ENCODE measurements at places on chromosomes 4 and X.

DNA sequence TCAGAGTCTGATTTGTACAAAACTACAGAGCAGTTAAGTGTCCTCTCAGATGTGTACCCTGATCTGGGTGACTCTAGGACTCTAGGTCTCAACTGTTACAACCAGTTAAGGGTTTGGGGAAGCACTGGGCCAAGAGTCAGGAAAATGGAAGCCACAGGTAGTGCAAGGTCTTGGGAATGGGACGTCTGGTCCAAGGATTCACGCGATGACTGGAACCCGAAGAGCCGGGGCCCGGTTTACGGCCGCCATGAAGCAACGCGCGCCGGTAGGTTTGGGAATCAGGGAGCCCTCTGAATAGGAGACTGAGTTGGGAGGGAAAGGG lies 321 bp upstream of the HPRT1 start:
- DNase-seq, result no peak

- no peak for DNase-seq
These were observed 31.9 kb downstream of the MGAT4D start for GRCh38 chr4:140466146-140466545.

DNA sequence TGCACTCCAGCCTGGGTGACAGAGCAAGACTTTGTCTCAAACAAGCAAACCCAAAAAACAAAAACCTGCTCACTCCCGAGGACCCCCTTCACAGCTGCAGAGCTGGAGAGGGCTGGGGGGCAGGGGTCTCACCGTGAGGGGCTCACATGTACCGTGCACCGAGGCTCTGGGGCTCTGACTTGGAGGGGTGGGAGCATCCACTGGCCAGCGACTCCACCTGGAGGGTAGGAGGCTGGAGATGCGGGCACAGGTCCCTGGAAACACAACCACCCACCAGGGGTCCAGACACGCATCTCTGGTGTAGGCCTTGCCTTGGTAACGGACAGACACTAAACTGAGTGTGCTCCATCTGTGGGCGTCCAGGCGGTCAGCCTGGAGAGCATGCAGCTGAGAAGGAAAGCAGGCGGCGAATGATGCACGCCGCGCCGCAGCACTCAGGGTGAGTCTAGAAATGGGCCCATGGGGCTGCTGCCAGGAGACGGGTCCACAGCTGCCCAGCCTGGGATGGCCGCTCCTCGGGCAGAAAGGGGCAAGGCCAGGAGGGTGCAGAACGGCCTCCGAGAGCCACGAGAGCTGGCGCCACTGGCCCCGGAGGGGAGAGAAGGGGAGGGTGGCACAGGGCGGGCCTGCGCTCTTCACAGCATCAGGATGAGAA lies 26.1 kb downstream of the PPP2R3B start:
- no peak for DNase-seq

DNA sequence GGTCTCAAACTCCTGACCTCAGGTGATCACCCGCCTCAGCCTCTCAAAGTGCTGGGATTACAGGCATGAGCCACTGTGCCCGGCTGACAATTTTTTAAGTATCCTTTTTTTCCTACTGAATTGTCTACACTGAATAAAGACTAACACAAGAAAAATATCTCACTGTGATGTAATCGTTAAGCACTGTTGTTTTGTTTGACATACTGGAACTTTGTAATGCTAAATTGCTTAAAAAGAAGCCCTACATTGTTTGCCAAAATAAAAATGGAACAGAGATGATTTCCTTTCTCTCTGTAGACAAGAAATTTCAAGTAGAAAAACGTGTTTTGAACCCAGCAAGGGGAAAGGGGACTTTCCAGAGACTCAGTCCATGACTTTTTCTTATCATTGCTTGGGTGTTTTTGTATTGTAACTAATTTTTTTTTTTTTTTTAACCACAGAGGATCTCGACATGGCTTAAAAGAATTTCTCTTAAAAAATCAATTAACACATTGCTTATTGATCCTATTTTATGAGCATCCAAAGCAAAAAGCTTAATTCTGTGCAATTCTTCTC lies 74.9 kb downstream of the TMEM156 start:
- no peak for DNase-seq

GRCh38 chr4:168138143-168138542 lies 45.8 kb downstream of the ANXA10 start:
- no peak for DNase-seq

GRCh38 chrX:107699616-107700015 lies 71.3 kb downstream of the PRPS1 start:
- DNase-seq, result no peak

GRCh38 chr4:77728420-77728819 lies 90.7 kb downstream of the CNOT6L start:
- no peak for DNase-seq

DNA sequence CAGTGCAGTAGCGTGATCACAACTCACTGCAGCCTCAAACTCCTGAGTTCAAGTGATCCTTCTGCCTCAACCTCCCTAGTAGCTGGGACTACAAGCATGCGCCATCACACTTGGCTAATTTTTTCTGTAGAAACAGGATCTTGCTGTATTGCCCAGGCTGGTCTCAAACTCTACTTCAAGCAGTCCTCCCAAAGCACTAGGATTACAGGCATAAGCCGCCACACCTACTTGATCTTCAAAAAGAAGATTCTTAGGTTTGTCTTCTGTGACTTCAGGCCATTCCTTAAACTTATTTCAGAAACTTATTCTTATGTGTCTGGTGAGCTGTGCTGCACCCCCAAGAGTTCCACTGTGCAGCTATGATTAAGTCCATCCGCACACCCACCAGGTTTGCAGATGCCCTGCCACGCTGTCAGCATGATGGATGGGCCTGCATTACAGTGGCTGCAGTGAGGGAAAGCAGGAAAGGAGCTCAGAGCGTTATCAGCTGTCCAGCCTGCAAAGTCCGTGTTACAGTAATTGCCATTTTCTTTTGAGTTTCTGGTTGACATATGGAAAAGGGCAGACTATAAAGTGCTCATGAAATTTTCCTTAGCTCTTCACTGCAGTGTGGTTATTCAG lies 146.6 kb downstream of the AASDH start:
- no peak for DNase-seq

DNA sequence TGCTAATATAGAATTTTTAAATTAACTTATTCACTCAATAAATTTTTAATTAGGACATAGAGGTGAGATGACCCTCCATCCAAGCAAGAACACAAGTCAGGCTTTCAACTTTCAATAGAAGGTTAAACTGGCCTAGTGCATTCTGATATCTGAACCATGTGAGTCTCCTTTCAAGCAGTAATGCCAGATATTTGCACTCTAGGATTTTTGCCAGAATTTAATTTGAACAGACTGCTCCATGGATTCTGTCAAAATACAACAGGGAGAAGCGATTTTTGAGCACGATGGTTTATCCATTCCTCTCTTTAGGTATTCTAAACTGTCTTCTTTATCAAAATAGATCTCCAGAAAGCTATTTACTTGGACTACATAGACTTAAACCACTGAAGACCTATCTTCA lies 72.0 kb upstream of the DCLK2 start:
- DNase-seq, result no peak

- no peak for DNase-seq
These were observed 345.7 kb downstream of the ARHGAP10 start for GRCh38 chr4:148077581-148077980.

- DNase-seq, result no peak
These were observed at the start of gene HEPH for GRCh38 chrX:66163849-66164411. HEPH (plus strand) TSS chrX:66164247; CDS start chrX:66170571, 6,324 bp downstream.

GRCh38 chrX:68199062-68199848 lies 234.0 kb downstream of the OPHN1 start:
- DNase-seq, result no peak

DNA sequence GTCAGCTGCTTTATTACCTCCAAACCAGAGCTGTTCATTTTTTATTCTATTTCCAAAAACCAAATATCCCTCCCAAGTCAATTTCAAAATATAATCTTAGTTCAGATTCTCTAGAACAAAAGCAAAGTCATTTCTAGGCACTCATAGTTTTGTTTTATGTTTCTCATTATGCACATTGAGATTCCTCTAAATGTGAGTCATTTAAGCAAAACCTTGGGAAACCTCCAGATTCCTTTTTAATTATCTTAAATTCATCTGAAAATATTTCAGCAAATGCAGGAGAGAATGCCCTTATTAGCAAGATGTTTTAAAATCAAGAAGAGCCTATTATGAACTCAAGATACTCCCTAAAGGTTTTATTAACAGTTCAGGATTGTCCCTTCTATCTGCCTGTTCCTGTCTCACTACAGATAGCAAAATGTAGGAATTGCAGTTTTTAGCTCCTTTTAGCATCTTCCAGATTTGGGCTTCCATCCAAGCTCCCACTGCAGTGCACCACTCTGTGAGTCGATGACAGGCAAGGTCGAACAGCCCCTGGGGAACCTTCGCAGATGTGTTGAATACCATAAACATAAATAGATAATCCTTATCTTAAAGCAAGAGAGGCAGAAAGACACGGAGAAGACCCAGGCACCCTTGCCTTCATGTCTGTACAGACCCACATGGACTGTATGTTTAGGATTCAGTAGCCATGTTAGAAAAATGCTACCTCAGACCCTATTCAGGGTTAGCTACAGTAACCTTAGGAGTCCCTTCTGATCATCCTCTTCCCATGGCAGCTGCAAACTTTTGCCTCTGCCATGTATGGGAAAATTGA lies 11.3 kb upstream of the SLC9A7 start:
- no peak for DNase-seq

GRCh38 chrX:1932231-1932630 lies 317.4 kb downstream of the ASMT start:
- DNase-seq, result no peak

DNA sequence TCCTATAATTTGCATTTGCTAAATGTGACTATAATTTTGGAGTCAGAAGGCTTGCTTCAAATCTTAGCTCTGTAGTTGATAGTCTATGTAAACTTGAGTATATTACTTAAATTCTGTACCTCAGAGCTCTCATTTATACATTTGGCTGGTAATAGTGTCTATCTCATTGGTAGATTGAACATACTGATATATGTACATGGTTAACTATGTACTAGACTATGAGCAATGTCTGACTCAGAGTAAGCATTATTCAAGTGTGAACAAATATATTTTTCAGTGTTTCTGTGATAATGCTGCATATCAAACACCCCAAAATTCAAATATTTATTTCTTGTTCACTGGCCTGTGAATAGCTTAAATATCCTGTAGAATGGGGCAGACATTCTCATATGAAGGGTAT lies 1568.9 kb upstream of the PABPC4L start:
- no peak for DNase-seq

- DNase-seq, result no peak
These were observed 9.1 kb downstream of the WFS1 start for GRCh38 chr4:6278801-6279197.

GRCh38 chr4:186761393-186761792 lies 37.7 kb upstream of the FAT1 start:
- DNase-seq, result no peak

DNA sequence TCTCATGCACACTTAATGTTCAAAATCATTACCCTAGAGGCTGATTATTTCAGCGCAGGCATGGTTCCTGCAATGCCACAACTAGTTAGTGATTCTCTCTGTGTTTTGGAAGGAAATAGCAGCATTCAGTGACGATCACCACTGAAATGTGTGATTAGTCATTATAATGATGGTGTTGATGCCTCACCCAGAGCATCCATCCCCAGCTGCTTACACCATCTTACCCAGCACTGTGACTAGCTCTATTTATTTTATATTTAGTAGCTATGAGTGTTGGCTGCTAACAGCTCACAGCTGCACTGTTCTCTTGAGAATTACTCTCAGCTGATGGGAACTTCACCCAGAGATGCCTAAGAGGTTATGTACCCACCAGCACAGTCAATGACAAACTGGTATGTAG lies 60.5 kb upstream of the TSPAN7 start:
- DNase-seq, result no peak

DNA sequence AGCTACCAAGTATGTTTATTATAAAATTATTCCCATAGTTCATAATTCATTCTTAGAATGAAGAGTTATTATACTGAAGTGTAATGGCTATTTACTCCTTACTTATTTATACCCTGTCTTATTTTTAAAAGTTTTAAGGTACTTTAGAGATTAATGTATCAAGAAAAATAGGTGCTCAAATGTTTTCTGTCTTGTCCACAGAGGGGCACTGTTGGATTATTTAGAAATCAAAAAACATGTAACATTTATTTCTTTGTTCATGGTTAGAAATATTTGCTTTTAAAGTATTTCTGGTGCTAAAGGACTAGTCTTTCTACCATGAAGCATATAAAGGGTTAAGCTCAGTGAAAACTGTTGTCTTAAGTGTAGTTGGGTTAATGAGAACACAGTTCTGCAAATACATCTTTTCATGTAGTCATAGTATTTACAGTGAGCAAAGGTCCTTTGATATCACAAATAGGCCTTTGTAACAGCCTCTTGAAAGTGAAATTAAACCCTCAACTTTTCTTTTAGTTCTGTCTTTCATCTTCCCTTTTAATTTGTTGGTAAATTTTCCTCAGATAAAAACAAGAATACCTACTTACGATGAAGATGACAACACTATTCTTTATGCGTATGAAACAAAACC lies 7.7 kb downstream of the SCML1 start:
- no peak for DNase-seq

DNA sequence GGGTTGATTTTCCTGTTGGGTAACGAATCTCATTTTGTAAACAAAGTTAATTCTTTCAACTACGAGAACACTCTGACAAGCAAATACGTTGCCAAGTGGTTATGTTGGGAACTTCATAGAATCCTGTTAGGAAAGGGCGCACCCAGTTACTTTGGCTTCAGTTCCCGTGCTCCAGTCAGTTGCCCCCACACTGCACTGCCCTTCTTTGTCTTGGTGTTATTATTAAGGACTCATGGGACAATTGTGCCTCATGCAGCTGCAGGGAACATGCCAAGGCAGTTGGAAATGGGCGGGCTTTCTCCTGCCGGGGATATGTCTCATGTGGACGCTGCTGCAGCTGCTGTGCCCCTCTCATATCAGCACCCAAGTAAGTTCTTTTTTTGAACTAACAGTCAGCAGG lies 28.9 kb downstream of the OFD1 start:
- no peak for DNase-seq

DNA sequence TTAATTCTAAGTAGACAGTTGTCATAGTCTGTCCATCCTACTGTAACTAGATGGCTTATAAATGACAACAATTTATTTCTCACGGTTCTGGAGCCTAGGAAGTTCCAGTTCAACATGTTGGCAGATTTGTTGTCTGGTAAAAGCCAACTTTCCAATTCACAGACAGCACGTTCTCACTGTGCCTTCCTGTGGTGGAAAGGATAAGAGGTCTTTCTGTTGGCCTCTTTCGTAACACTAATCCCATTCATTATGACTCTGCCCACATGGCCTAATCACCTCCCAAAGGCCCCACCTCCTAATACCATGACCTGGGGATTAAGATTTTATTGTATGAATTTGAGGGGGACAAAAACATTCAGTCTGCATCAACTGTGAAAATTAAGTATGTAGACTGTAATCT lies 83.2 kb downstream of the GALNTL6 start:
- no peak for DNase-seq
